ENCODE measurements at places on chromosomes 5 and 9.
A peak's percentile ranks its signal among the peaks of the same experiment; 100 is the strongest.

- DNase-seq, result peak; percentile 28
These were observed 31.7 kb upstream of the NR3C1 start for GRCh38 chr5:143435210-143435657.

DNA sequence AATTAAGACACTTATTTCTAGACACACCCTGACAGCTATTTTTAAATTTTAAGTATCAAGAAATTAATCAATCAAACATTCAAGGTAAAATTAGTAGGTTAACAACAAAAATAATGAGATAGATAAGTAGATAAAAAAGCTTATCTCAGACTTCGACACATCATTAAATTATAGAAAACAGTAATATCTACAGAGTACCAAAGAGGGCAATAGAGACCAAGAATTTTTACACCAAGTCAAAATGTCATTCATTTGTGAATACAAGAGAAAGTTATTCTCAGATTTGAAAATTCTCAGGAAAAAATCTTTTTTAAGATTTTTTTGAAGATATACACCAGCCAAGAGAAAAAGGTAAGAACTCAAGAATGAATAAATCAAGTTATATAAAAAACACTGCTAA, 445.6 kb downstream of the ACTL7B start:
- no peak for DNase-seq

- no peak for DNase-seq
These were observed 130.3 kb downstream of the PAX5 start for GRCh38 chr9:36903541-36904435.

DNA sequence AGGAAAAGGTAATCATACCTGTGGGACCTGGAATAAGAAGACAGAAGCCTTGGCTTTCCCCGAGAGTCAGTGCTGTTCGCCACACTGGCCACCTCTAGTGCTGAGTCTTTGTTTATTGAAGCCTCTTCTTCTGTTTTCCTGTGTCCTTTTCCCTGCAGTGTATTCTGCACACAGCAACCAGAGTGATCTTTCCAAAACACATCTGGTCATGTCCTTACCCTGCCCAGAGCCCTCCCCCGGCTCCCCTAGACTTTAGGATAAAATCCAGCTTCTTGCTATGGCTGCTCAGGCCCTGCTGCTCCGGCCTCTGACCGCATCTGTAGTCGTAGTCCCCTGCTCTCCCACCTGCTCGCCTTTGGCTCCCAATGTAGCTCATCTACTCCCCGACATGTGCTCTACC, 28.3 kb downstream of the GALNT10 start:
- no peak for DNase-seq

DNA sequence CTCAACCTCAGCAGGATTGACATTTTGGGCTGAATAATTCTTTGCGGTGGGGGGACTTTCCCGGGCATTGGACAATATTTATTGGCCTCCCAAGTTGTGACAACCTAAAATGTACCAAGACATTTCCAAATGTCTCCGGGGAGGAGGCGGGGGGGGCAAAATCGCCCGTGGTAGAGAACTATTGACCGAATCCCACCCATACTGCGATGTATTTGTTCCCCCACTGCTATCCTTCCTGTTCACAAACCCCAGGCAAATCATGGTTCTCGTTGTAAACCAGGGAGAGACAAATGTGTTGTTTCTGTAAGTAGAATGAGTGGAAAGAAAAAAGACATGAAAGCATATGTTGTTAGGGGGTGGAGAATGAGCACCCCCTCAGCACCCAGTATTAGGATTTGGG, 141.9 kb downstream of the PSAT1 start:
- DNase-seq, result peak; percentile 7

GRCh38 chr9:11064909-11065308, 452.1 kb upstream of the PTPRD start:
- DNase-seq, result no peak

DNA sequence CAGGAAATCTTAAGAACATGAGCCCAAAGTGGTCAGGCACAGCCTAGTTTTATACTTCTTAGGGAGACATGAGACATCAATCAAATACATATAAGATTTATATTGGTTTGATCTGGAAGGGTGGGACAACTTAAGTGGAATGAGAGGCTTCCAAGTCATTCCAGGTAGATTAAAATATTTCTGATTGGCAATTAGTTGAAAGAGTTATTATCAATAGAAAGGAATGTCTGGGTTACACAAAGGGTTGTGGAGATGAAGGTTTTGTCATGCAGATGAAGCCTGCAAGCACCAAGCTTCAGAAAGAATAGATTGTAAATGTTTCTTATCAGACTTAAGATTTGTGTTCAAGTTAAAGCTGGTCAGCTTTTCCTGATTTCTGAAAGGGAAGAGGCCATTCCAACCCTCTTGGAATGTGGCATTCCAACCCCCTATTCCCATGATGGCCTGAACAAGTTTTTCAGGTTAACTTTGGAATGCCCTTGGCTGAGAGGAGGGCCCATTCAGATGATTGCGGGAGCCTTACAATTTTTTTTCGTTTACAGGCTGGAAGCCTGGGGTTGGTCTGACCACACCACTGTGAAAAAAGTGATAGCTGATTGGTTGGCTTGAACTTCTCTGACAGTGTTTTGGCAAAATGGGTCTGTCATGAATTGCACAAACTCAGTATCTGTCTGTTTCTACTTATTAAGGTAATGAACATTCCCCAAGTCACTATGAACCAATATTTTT, 245.6 kb upstream of the RAI14 start:
- DNase-seq, result no peak

DNA sequence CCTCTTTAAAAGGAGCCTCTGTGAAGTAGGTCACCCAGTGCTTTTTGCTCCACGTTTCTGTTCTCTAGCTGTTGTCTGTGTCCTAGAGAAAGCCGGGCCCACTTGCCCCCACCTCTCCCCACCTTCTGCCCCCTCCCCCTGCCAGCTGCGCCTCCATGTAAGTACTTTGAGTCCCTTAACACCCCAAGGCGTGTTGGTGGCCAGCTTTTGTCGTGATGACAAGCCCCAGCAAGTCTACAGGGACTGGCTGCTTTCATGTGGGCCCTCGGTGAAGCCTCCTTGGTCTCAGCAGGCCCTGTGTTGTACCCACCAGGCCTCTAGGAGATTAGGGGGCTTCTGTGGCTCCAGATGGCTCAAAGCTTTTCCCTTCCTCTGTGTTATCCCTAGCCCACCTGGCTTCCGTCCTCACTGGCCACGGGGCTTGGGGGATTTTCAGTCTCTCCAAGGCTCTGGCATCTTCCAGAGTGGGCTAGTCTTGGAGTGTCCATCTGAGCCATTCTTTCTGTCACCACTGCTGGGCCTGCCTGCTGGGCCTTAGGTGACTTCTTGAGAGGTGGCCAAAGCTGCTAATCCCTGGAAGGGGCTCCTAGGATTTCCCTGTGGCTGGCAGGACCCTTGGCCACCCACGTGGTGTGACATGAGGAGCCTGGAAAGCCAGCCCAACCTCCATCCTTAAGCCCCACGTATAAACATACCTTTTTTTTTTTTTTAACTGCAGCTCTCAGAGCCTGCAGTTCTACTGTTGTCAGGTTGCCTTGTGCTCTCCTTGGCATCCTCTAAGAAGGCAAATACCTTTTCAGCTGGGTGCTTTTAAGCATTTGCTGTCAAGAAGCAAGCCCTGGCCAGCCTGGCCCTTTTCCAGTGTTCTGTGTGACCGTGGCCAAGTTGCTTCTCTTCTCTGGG, 1.1 kb upstream of the NDST1 start:
- no peak for DNase-seq

DNA sequence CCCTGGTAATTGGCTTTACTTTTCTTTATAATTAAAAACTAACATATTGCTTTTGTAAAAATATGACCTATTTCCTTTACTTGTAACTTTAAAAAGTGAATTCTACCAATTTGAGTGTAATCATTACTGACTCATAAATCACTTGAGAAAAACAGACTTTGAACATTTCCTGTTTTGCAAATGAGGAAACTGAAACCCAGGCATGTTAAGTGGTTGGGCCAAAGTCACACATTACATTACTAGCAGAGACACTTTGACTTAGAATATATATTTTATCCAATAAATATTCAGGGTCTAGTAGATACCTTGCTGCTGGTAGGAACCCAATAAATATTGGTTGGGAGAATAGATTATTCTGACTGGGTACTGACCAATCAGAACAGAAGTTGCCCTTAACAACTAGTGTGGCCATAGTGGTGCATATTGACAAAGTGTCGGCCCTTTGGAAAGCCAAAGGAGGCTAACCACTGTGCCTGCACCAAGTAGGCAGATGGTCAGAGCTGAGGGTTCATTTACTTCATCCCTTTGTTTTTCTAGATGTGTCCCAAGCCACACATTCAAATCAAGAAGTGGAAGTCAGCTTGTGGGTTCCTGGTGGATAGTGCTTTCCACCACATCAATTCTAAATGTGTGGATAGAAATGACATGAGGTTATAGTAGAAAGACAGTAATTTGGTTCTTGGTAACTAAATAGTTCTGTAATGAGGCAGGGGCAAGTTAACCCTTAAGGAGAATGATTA, 365.1 kb upstream of the RIOK2 start:
- DNase-seq, result no peak

DNA sequence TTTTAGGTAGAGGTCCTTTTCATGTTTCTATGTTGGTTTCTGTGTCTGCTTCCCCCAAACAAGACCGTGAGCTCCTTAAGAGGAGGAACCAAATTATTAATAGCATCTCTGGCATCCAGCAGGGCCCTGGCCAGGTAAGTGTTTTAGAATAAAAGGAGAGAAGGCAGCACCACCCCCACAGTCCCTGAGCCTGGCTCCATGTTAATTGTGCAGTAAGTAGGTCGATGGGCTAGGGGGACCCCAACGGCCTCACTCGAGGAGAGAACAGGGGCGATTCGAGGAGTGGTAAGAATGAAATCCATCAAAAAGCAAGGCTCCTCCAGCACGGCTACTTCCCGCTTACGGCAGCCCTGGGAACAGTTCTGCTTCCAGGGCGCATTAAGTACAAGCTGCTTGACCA, 67.0 kb downstream of the GABBR2 start:
- DNase-seq, result no peak

- no peak for DNase-seq
These were observed 10.2 kb upstream of the STING1 start for GRCh38 chr5:139492700-139493192.

DNA sequence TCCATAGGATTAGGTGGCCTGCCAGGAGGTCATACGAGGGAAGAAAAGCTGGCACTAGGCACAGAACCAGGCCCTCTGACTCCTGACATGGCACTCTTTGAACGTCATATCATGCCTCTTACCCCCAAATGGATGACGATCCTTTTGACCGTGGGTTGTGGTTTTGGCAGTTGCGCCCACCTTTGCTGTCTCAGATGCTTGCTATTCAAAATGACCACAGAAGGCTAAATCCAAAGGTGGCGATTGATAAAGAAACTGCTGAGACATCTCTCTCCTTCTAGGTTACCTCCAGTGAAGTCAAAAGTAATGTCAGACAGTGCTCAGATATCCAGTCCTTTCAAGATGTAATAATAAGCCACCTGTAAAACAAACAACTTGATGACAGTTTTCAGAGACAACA, 385.0 kb downstream of the EFNA5 start:
- no peak for DNase-seq

DNA sequence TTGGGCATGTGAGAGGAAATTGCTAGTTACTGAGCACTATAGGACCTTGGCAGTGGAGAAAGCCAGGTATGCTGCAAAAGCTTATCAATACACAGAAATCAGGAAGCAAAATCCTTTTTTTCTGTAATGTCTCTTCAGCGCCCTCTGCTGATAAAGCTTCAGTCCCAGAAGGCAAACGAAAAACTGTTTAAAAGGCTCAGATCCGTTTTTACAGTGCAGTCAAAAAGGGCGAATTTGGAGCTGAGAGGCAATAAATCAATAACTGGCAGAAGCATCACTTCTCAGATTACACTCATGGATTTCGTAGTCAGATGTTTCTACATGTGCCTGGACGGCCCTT, 1.1 kb upstream of the MAN2A1 start:
- peak; percentile 61 for DNase-seq

- peak; percentile 75 for DNase-seq
These were observed 32.2 kb downstream of the PCDH1 start for GRCh38 chr5:141846031-141846430.

DNA sequence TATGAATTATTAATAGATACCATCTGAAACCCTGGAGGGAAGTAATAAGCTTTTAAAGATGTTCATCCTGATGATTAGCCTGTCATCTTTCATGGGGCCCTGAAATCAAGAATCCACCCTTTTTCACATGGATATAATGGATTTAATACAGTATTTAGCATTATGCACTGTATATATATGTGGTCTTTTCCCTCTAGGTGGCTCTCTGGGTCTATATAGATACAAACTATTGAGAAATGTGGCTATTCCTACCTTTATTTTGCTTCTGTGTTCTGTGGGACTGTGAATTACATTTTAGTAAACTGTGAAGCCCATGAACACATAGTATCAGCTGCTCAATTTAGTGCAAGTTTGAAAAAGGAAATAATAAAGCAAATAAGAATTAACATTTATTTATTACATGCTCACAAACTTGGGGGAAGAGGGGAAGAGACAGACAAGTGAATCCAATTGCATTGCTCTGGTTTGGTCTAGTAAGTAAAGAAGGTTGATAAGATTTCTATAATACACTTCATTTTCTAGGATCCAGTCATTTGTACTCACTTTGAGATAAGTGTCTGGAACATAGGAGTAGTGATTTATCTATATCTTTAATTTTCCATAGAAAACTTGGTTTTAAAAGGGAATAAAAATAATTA, 112.2 kb downstream of the SCAMP1 start:
- no peak for DNase-seq

DNA sequence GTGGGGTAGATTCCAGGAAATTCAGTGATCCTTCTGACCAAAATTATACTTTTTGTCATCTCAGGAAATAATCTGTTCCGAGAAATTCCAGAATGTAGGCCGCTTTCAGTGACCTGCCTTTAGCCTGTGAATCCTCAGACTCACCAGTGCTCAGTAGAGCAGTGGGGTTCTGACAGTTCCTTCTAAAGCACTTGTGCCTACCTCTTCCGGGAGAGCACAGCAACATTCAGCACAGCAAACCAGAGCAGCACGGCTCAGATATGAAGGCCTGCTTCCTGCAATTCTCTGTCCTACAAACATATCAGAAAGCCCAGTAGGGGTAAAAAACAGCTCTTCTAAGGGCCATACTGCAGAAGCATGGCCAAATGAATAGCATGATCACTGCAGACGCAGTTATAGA, 15.0 kb downstream of the FANCC start:
- DNase-seq, result no peak

- no peak for DNase-seq
These were observed 166.3 kb downstream of the ATP10B start for GRCh38 chr5:160685695-160686094.

- no peak for DNase-seq
These were observed 411.1 kb upstream of the GRIA1 start for GRCh38 chr5:153079396-153079795.

DNA sequence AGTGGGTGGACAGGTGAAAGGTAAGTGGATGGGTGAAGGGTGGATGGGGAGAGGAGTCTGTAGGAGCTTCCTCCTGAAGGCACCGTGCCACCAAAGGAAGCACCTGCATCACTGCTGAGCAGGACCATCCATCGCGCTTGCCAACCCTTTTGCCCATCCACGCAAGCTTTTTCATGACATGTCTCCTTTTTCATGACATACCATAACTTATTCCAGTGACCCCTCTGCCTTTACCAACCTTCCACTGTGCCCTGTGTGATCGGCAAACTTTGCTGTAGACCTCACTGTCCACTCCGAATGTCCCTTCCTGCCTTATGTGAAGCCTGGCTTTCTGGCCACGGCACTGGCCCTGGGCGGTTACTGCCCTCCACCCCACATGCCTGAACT, 13.4 kb downstream of the FLT4 start:
- no peak for DNase-seq

GRCh38 chr5:41722359-41722950, 147.8 kb downstream of the OXCT1 start:
- DNase-seq, result no peak

Measured in hippocampal formation (tissue), 2 donors.